8988T (cell line): ENCODE measurements at places on chromosomes 13 and 19.

- no peak for DNase-seq
These were observed 13.0 kb downstream of the TRIP10 start for GRCh38 chr19:6752256-6753177.

DNA sequence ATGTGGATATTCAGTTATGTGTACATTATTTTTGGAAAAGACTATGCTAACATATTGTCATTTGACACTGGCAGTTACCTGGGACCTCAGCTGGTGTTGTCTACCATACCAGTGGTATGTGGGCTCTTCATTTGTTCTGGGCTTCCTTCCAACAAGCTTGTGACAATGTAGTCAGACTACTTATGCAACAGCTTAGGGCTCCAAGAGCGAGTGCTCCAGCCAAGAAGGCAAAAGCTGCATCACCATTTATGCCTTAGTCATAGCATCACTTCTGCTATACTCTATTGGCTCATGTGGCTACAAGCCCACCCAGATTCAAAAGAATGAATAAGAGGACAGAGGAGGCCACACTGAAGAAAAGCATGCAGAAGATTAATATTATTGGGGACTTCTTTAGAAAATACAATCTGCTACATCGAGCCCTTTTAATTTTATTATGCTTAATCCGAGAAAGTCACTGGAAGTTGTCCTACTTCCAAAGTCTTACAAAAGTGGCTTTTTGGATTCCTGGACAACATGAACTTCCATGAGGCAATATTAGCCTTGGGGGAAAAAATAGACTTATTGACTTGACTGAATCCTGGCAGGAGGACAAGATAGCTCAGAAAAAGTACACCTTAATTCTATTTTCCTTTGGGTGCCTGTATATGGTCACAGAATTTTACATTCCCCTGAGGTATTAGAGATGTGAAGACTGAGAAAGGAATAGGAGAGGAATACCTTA is 529.4 kb upstream of the HTR2A start:
- no peak for DNase-seq

- no peak for DNase-seq
These were observed 44.3 kb upstream of the TEX29 start for GRCh38 chr13:111275995-111276618.

GRCh38 chr19:45446295-45446694 is 21.5 kb upstream of the FOSB start:
- DNase-seq = no peak

DNA sequence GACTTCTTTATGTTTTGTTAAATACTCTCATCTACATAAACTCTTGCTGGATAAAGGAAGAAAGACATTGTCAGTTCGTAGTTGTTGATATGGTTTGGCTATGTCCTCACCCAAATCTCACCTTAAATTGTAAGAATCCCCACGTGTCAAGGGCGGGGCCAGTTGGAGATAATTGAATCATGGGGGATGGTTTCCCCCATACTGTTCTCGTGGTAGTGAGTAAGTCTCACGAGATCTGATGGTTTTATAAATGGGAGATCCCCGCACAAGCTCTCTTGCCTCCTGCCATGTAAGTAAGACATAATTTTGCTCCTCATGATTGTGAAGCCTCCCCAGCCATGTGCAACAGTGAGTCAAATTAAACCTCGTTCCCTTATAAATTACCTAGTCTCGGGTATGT is 3.6 kb downstream of the ADGRE1 start:
- DNase-seq = no peak

DNA sequence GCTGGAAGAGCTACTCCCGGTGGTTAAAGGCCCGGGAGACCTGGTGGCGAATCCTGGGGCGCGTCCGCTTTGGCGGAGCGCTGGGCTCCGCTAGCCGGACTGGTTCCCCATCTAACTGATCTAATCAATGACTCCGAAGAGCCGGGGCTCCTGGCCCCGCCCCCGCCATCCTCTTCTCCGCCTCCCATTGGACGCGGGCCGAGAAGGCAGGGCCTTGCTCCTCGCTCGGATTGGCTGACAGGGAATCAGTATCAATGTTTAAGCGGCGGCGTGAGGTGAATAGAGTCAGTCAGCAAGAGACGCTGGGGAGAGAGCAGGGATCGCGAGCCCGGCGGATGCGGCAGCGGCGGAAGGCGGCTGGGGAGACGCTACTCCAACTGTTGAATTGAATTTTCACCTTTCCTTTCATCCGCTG is 1.7 kb upstream of the PCDH17 start:
- no peak for DNase-seq

DNA sequence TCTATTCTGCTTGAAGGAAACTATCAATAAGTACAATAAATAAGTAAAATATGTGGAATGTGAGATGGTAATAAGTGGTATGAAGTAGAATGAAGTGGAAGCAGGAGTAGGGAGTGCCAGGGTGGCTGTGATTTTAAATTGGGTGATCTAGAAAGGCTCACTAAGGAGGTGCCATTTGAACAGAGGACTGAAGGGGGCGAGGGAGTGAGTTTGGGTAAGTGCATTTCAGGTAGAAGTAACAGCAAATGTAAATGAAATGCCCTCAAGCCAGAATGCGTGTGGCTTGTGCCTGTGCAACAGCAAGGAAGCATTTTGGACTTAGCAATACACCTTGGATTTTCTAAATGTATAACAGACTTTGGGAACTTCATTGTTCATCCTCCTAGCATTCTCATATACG is 77.1 kb downstream of the CCNA1 start:
- no peak for DNase-seq

DNA sequence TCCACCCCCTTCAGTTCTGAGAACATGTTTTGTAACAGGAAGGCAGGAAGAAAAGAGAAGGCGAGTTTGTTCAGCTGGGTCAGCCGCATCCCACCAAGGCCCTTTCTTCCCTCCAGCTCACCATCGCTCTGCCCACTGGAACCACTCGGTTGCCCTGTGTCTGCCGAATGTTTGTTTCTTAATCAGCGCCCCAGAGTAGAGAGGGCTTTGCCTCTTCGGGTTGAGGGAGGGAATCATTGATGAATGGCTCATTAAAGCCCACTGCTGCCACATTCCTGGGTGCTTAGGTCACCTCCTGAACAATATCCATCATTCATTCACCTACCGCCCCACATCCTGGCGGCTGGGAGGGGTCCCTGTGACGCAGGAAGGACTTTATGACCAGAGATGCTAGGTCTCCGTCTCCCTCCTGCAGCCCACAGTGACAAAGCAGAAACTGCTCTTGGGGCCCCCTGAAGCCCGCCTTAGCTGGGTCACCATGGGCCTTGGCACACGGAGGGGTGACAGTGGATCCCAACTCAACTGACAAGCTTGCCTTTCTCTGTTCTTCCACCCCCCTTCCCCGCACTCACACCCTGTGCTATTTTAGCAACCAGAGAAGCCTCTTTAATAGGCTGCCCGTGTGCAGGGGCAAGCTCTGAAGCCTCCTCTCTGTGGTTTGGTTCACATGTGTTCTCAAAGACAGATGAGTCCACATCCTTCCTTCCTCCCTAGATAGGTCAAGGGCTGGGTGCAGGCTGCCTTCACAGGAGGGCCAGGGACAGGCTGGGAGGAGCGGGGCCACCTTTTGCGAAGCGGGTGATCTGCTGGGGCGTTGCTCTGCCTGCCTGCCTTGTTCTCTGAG is 46.2 kb downstream of the ACTN4 start:
- peak; percentile 97 for DNase-seq

DNA sequence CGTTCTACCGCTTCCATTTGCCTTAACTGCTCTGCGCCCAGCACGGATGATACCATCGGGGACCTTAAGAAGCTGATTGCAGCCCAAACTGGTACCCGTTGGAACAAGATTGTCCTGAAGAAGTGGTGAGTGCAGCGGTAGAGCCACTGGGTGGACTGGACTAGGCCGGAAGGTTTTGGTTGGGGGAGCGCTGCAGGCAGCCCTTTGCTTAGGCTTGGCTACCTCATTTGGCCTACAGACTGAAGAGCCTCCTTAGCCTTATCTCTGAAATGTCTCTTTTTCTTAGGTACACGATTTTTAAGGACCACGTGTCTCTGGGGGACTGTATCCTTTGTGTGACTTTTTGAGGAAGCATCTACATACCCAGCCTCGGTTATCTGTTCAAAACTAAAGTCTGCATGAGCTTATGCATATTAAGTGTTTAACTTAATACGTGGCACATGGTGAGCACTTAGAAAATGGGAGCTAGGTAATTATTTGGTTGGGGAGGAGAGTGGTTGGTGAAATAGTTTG is 889 bp downstream of the UBL5 start:
- DNase-seq = no peak

DNA sequence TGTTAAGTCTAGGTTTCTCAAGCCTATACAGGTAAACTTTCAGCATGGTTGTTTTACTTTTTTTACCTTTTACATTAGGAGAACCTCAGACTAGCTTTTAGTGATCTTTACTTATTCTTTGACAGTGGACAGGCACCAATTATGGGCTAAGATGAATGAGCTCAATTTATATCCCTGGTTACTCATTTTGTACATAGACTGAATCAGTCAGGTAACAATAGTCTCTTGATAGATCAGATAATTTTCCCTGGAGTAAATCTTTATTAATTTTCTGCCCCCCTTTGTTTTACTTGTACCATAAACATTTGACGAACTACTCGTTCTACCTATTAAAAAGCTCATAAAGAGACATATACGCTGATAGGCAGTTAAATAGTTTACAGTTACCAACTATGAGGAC is 22.8 kb downstream of the SPART start:
- no peak for DNase-seq

DNA sequence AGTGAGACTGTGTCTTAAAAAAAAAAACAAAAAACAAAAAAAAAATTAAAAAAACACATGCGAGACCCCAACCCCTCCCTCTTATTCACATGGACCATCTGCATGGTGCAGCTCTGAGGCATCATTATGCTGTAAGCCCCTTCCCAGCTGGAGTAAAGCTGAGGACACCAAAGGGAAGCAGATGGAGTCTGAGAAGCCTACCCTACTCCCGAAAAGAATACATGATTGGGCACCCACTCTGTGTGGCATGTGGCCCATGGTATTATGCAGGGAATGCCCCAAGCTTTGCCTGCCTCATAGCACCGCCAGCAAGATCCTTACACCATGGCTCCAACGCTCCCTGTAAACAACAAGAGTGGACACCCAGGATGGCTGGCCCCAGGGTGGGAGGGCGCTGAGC is 4.7 kb downstream of the PTH2 start:
- no peak for DNase-seq
